ENCODE measurements at places on chromosomes 16 and 17.
A peak's percentile ranks its signal among the peaks of the same experiment; 100 is the strongest.

- DNase-seq: no peak
Observed at GRCh38 chr16:89330177-89330856, 112.8 kb downstream of the ZNF778 start.

DNA sequence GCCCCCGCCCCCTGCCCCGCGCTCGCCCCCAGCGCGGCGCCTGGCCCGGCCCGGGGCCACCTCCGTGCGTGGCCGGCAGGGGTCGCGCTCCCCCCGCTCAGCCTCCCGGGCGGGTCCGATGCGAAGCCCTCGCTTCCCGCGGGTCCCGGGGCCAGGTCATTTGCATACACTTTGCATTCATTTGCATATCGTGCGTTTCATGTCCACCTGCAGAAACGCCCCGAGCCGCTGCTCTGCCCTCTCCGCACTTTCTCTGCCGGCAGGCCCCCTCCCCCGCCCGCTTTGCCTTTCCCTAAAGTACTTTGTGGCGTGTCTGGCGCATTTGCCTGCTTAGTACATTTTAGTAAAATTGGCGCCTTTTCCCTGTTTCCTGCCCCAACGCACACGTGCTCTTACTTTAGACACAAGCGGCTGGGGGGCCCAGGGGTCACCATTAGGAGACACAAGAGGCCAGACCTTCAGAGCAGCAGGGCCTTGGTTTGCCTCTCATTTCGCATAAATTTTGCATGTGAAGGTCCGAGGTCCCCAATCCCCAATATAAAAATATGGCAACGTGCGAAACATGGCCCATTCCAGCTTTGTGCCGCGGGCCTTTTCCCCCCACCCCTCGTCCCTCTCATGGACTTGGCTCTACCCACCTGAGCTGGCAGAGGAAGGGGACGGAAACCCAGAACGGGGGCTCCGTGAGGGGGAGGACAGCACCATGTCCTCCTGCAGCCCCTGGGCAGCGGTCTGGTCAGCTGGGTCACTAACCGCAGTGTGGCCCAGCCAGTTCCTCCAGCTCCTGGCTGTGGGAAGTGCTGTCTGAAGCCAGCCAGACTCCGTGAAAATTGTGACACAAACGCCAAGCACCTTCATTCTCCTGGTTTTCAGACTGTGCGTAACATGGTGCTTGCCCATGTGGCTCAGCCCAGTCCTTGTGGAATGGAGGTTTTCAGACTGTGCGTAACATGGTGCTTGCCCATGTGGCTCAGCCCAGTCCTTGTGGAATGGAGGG lies 34.8 kb downstream of the CBFA2T3 start:
- DNase-seq: peak; percentile 48

GRCh38 chr17:66803474-66803951 lies 31.4 kb upstream of the CACNG5 start:
- DNase-seq: no peak

- DNase-seq: peak; percentile 33
Observed at GRCh38 chr16:88634141-88634993, 4.0 kb upstream of the IL17C start.

DNA sequence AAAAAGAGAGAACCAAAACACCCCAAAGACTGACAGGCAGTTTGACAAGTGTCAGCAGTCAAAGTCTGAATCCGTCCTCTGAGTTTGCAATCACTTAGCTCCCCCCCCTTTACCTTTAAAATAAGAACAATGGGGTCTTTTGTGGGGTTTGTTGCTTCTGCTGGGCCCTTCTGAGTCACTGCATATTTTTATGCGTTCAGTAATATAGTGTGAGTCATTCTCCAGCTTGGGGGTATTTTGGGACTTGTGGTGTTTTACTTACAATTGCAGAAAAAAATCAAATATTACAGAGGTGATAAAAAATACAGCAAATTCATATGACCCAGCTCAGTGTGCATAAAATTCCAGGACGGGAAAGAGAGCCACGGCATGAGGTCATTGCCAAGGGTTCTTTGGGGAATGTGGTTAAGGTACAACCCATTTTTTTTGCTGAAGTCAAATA lies 120.1 kb downstream of the CYLD start:
- DNase-seq: no peak

- no peak for DNase-seq
Observed at GRCh38 chr17:82358465-82359350, at the start of gene TEX19. Gene TEX19 (plus strand): TSS chr17:82359247. CDS start chr17:82362151, 2,904 bp downstream.

GRCh38 chr16:71826533-71827017 lies 17.9 kb upstream of the AP1G1 start:
- no peak for DNase-seq

DNA sequence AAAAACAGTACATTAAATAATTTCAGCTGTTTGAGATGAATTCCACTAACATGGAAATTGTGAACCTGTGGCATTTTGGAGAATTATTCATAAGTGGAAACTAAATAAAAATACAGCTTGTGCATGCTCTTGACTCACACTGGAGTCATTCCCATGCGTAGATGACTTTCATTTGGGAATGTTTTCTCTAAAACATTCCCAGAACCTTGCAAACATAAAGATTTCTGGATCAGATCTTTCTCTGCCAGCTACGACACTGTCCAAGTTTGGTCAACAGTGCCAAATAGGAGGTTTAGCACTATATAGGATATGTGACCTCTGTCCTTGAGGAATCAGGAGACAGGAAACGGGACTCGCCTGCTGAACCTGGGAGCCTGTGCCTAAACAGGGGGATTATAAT lies 400.9 kb downstream of the SLC39A11 start:
- no peak for DNase-seq

GRCh38 chr17:49705254-49705653 lies 2.5 kb downstream of the SLC35B1 start:
- DNase-seq: no peak

DNA sequence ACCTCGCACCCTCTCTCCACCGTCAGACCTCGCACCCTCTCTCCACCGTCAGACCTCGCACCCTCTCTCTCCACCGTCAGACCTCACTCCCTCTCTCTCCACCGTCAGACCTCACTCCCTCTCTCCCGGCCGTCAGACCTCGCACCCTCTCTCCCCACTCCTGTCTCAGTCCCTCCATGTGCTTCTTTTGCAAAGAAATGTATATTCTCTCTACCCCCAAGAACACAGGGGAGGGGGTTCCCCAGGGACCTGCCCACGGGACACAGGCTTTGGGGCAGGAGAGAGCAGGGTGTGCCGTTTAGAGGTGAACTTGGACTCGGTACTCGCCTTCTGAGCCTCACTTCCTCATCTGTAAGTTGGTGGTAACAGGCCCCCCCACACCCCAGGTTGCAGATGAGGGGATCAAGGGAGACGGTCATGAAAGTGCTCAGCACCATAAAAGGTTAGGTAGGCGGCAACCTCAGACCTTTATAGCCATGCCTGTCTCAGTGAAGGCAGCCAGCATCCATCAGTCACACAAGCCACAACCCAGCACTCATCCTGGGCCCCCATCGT lies 63.7 kb downstream of the RPH3AL start:
- no peak for DNase-seq

GRCh38 chr17:56891751-56892150 lies 22.1 kb downstream of the TRIM25 start:
- DNase-seq: peak; percentile 45

DNA sequence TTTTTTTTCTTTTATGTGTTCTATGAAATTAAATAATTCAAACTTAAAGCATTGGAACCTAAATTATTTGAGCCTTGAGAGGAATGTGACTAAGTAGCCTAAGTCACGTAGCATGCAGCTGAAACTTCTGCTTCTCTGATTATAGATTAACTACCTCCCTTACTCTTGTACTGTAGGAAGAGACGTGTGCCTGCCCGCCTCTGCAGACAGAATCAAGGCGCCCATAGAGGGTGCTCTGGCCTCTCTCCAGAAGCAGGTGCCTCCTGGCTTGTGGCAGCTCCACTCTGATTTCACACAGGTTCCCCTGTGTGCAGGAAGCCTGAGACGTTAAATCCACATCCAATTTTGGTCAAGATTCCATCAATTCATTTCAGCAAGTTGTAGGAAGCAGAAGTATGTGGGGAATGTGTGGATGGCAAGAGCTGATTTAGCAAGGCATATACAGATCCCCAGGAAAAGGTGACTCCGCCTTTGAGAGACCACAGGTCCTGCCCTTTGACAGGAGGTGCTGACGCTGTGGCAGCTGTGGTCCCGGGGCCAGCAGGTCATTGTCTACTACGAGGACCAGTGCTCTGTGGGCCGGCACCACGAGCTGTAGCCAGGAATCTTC lies 1418.8 kb downstream of the CDH11 start:
- DNase-seq: no peak

- DNase-seq: no peak
Observed at GRCh38 chr16:81189100-81189664, 49.3 kb upstream of the BCO1 start.

GRCh38 chr17:58005728-58006559 lies 1.1 kb downstream of the SRSF1 start:
- DNase-seq: no peak

DNA sequence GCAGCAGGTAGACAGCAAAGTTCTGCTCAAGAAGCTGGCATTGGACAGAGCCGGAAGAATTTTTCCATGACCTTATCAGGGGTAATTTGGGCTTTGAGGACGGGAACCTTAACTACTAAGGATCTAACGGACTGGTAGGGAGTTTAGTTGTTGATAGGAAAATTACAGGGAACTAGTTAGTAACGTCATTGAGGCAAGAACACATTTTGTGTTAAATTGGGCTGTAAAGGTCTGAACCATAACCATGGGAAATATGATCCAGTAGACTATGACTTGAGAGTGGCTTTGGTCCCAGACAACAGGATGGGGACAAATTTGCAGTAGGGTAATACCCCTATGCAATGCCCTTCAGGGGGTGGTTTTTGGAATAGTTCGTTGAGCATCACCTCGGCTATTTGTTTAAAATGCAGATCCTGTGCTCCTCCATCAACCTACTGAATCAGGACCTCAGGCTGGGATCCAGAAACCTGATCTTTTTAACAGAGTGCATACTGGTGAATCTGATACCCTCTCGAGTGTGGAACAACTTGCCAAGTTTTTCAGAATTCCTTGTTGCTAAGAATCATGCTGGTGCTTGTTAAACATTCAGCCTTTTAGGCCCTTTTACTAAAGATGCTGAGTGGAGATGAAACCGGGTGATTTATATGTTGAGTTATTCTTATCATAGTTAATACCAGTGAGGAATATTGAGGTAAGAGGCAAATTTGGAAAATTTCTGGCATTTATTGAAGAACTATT lies 255.1 kb downstream of the MAP2K6 start:
- DNase-seq: no peak

- no peak for DNase-seq
Observed at GRCh38 chr16:55955424-55955823, 80.3 kb upstream of the CES5A start.

- no peak for DNase-seq
Observed at GRCh38 chr16:51545951-51546350, 394.9 kb upstream of the SALL1 start.

DNA sequence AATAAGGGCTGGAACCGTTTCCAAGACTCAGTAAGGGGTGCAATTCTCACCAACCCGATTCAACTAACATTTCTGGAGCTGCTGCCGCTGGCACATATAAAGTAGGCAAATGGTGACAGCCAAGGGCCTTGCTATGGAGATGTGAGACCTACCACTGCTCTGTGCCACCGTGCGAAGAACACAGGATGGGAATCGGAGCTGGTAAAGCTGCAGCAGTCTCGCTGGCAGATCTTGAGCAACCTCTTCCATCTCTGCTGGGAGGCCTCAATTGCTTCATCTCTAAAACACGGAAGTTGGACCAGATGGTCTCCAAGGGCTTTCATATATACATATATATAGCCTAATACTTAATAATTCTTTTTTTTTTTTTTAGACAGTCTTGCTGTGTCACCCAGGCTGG lies 128.9 kb upstream of the RCVRN start:
- DNase-seq: no peak

DNA sequence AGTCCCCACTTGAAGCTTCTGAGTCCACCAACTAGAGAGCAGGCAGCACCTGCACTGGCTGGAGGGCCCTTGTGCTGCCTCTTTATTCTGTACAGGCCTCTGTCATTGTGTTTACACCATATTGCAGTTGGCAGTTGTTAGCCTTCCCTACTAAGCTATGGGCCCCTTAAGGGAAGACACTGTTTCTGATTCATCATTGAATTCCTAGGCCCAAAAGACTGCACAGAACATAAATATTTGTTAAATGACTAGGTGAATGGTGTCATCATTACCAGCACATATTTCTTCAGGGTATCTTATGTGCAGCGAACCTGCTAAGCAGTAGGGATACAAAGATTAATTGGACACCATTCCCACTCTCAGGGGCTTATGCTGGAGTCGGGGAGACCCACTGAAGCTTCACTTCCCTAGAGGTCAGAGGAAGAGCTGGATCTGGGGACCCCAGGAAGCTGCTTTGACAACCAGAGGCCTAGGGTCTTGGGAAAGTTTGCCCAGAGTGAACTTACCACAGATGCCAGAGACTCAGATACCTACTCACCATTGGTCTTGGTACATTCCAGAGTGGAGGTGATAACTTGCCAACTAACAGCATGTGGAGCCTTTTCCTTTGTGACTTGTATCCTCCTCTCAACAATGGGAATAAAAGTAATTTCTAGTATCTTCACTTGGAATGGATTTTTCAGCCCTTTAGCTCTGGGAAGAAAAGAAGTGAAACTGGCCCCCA lies 28.7 kb upstream of the DDX52 start:
- DNase-seq: no peak

DNA sequence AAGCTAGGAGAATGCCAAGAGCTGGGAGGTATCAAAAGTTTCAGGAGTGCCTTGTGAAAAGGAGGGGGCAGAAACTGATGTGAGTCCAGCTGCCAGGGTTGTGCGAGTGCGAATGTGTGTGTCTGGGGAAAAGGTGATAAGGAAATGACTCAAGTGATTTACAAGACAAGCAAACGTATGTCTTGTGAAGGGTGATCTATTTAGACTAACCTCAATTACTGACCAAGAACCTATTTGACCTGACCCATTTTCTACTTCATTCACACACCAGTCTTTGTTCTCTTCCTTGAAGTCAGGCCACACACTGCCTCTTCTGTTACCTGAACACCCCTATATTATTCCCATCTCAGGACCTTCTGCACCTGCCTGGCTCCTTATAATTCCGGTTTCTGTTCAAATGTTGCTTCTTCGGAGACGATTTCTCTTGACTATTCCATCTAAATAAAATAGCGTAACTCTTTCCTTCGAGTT lies 1.0 kb downstream of the GDE1 start:
- DNase-seq: no peak

- DNase-seq: no peak
Observed at GRCh38 chr16:48622456-48623303, 12.7 kb upstream of the N4BP1 start.

- no peak for DNase-seq
Observed at GRCh38 chr16:25073854-25074253, 37.7 kb upstream of the LCMT1 start.

DNA sequence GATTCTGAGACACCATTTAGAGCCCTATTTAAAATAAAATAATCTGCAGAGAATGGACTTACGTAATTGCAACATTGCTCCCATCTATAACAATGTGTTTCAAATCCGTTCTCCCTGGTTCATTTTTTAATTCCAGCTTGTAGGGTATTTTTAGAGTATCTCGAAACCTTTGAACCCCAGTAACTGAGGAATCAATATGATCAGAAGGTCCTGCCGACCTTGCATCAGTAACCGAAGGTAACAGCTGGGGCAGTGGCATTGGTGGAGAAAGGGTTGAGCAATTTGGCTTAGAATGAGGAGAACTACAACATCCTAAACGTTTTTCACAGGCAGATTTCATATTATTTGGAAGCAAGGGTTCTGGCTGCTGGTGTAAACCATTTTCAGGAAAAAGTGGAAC lies 49.3 kb downstream of the N4BP1 start:
- no peak for DNase-seq
